A549 treated with dexamethasone at 1 μM for 4 hours (cell line): ENCODE measurements at places on chromosomes 11 and 22. TPM values are rescaled to one million over a fixed set of nuclear protein-coding genes. Genes with fewer than 3 reads are reported as not detected.

RASD2 gene
- total RNA-seq = 0.61 to 0.92 TPM (median 0.80 TPM) in 5 replicates

PAK1 gene
- 18.4 to 21.1 TPM (median 20.3 TPM) in 5 replicates for total RNA-seq

LIF gene
- total RNA-seq = 16.4 to 35.8 TPM (median 33.5 TPM) in 5 replicates

P2RY2 gene
- 7.7 to 14.2 TPM (median 11.5 TPM) in 5 replicates for total RNA-seq

PRRG4 gene
- total RNA-seq = 1.9 to 2.5 TPM (median 2.1 TPM) in 5 replicates

TSGA10IP gene
- total RNA-seq = not detected in 5 replicates

ESAM gene
- 9.4 to 12.9 TPM (median 12.1 TPM) in 5 replicates for total RNA-seq

ZDHHC8 gene
- total RNA-seq = 20.0 to 41.2 TPM (median 35.8 TPM) in 5 replicates

CCDC134 gene
- 2.5 to 3.8 TPM (median 3.3 TPM) in 5 replicates for total RNA-seq

MUC6 gene
- total RNA-seq = 0.01 to 0.02 TPM in 2 of 5 replicates, not detected in the others

C22orf15 gene
- total RNA-seq = not detected in 5 replicates

VSIG2 gene
- total RNA-seq = not detected in 5 replicates

HRAS gene
- total RNA-seq = 111 to 166 TPM (median 143 TPM) in 5 replicates

NXPE2 gene
- 0.06 TPM in 1 of 5 replicates, not detected in the others for total RNA-seq

PARVA gene
- 24.7 to 28.9 TPM (median 26.3 TPM) in 5 replicates for total RNA-seq
